Right atrium auricular region (tissue), 2 donors: ENCODE measurements at places on chromosomes 4 and X. TPM values are rescaled to one million over a fixed set of nuclear protein-coding genes. Genes with fewer than 3 reads are reported as not detected.

DNA sequence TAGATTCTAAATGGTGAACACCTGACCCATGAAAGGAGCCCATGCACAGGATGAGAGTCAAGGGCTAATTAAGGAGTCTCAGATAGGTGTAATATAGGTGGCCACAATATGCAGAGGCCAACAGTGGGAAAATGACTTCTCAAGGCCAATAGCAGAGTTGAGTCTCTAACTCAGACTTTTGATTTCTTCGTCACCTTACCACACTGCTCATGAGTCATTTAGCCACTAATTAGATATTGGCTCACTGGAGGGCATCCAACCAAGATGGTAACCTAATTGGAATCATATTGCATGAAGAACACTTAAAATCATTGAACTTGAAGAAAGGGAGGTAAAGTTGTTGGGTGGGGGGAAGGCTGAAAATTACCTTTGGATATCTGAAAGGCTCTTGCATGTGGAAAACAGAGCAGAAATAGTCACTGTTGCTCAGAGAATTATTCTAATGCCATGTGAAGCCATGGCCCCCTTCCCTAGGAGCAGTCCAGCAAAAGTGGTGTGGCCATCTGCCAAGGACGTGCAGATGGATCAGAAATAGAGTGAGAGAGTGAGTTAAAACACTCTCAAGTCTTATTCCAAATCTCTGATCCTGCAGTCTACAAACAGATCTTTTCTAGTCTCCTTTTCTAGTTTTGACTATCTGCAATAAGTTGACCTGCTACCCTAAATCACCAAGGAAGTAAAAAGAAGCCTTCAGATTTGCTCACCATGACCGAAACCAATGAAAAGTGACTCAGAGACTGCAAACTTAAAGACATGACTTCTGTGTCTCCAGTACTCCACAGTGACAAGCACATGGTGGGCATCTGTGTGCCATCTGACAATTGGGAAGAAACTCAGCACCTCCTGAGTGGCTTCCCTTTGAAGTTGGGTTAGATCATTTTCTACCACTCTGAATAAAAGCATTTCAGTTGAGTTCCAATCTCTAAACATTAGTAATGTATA is 93.9 kb upstream of the C1QTNF7 start:
- no peak overlapping the region for H3K27ac ChIP-seq
- no peaks in the 10 kb centered on the region for H3K27me3 ChIP-seq
- no peaks in the 10 kb centered on the region for H3K36me3 ChIP-seq
- DNase-seq = no peak

- no peak overlapping the region for H3K4me3 ChIP-seq
- no peaks in the 10 kb centered on the region for H3K27me3 ChIP-seq
- no peak for DNase-seq
- no peaks in the 10 kb centered on the region for H3K36me3 ChIP-seq
- no peaks in the 10 kb centered on the region for H3K4me1 ChIP-seq
- H3K27ac ChIP-seq = no peak overlapping the region
Measured at GRCh38 chrX:37672563-37672962, 13.0 kb upstream of the XK start.

DNA sequence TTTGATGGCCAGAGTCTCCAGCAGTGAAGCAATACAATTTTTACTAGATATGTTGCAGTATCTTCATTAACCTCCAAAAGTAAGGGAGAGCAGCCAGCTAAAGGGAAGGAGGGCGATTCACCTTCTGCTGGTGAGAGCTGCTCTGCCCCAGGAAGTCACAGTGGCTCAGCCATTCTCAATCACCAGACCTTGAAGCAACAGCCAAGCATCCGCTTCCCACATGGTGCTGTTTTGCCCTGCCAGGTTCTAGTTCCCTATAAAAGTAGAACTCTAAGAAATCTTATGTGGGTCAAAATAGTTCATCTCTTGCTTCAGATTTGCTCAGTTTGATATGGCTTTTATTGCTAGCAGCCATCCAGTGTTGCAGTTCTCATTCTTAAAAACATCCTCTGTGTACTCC is 166.8 kb downstream of the STIM2 start:
- no peak overlapping the region for H3K4me3 ChIP-seq
- H3K27ac ChIP-seq = no peak overlapping the region
- H3K4me1 ChIP-seq = no peaks in the 10 kb centered on the region
- no peak for DNase-seq

DNA sequence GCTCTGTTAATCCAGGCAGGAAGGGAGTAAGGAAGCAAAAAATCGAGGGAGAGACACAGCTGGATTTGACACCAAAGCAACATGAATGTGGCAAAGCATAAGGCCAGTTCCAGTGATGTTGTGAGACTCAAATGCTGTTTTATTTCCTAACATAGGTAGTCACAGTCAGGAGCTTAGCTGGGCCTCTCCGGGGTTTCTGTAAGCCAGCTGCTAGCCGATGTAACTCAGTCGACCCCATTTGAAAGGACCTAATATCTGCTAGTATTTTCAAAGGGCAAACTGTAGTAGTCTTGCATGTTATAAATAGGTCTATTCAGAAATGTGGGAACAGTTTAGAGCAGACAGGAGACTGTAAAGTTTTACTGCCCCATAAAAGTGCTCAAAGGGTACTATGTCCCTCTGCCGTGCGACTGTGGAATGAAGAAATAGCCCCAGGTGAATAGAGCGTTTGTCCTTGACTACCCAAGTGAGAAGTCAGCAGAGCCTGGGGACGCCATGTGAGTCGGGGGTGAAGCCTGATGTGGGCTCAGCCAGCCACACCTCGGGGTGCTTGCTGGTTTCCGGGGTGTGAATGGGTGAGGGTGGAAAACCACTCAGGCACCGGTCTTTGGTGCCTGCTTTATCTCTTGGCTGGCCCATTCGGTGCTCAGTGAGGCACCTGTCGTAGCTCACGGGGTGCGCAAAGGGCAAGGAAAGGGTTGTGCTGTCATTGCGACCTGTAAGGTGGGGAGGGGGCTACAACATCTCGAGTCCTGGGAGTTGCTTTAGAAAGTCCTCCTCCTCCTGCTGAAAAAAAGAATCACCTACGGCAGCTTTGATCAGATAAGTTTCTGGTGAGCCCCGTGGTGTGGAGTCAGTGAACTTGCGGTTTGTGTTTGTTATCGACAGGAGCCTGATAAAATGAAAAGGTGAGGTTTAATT is 745 bp downstream of the TRIM2 start:
- H3K4me1 ChIP-seq = no peaks in the 10 kb centered on the region
- no peaks in the 10 kb centered on the region for H3K27me3 ChIP-seq
- peak overlapping the region; percentile 9 for H3K4me3 ChIP-seq
- H3K36me3 ChIP-seq = no peaks in the 10 kb centered on the region

The FGA gene
- not detected for total RNA-seq

The KCNE5 gene
- 0.63 TPM for total RNA-seq

The CENPE gene
- total RNA-seq = 3.0 TPM
